ENCODE measurements at places on chromosomes 6 and 20. TPM values are rescaled to one million over a fixed set of nuclear protein-coding genes. Genes with fewer than 3 reads are reported as not detected.

The TFAP2D gene
- not detected for total RNA-seq

The NFS1 gene
- total RNA-seq: 39.4 TPM

GRCh38 chr6:21955053-21955595, 341.7 kb downstream of the PRL start:
- no peaks in the 10 kb centered on the region for H3K36me3 ChIP-seq
- no peaks in the 10 kb centered on the region for H3K27me3 ChIP-seq
- no peak overlapping the region for H3K27ac ChIP-seq
- H3K4me3 ChIP-seq: no peak overlapping the region
- DNase-seq: no peak
- H3K4me1 ChIP-seq: peaks cover 34% of the 10 kb centered on the region

GRCh38 chr6:26087284-26088115, at the start of gene HFE:
TSS of gene HFE (plus strand) at chr6:26087429. CDS start at chr6:26087441, 12 bp downstream.
- no peaks in the 10 kb centered on the region for H3K27me3 ChIP-seq
- H3K36me3 ChIP-seq: no peaks in the 10 kb centered on the region
- DNase-seq: peak; percentile 59
- H3K4me1 ChIP-seq: peaks cover 16% of the 10 kb centered on the region
- peak within 1 kb of the TSS; percentile 85 for H3K27ac ChIP-seq

The SAMD5 gene
- 2.4 TPM for total RNA-seq

DNA sequence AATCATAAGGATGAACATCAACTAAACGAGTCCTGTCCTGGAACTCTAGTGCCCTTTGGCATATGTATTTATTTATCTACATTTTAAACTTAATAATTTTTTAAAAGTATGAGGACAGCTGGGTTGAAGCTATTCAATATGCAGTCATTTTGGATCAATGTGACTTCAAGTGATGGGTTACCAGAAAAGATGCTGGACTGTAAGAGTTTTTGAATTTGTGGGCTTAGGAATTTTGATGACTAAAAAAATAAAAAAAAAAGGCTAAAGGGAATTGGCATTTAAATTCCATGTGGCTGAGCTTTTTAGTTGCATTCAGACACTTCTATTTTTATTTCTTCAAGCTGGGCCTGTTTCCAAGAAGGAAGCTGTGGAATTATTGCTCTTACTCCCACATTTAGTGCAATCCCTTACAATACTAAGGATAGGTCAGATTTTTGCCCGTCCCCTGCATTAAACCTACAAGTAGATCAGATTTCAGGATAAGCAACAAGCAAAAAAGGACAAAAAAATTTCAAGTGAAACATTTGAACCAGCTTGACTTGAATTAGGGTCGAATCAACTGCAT, 704.2 kb upstream of the CITED2 start:
- H3K27me3 ChIP-seq: no peaks in the 10 kb centered on the region
- H3K27ac ChIP-seq: peak overlapping the region; percentile 85
- no peaks in the 10 kb centered on the region for H3K36me3 ChIP-seq
- no peak for DNase-seq

- peaks cover 9% of the 10 kb centered on the region for H3K4me1 ChIP-seq
- H3K27ac ChIP-seq: no peak overlapping the region
- no peaks in the 10 kb centered on the region for H3K27me3 ChIP-seq
- no peak overlapping the region for H3K4me3 ChIP-seq
- DNase-seq: no peak
- H3K36me3 ChIP-seq: no peaks in the 10 kb centered on the region
These were observed 88.2 kb downstream of the COL12A1 start for GRCh38 chr6:75117701-75118100.

The SLC22A16 gene
- total RNA-seq: not detected

The HAO1 gene
- not detected for total RNA-seq

- no peak overlapping the region for H3K27ac ChIP-seq
- H3K4me1 ChIP-seq: peaks cover 31% of the 10 kb centered on the region
- no peak for DNase-seq
- no peaks in the 10 kb centered on the region for H3K27me3 ChIP-seq
- H3K4me3 ChIP-seq: no peak overlapping the region
These were observed 49.8 kb downstream of the CPXM1 start for GRCh38 chr20:2750491-2751251.

- H3K36me3 ChIP-seq: no peaks in the 10 kb centered on the region
- no peaks in the 10 kb centered on the region for H3K27me3 ChIP-seq
- H3K27ac ChIP-seq: no peak overlapping the region
- no peak overlapping the region for H3K4me3 ChIP-seq
- H3K4me1 ChIP-seq: no peaks in the 10 kb centered on the region
These were observed 9.9 kb upstream of the HIVEP2 start for GRCh38 chr6:142954844-142955243.

DNA sequence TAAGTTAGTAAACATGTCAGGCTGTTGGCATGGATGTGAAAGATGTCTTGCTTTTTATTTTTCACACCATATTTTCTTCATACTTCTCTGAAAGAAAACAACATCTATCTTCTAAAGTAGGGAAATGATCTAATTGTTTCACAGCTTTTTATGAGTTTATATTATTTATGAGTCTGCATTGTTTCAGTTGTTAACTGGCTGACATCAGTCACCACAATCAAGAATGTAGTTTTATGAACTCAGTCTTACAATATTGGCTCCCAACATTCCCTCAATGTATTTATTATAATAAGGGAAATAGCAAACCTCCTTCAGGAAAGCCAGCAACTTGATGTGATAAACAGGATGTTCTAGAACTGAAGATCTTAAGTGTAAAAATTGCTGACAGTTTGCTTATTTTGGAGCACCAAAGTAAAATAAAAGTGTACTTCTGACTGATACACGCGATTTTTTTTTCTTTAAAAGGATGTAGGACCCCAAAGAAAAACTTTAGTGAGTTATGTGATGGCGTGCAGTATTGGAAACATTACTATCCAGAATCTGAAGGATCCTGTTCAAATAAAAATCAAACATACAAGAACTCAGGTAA, 106.0 kb downstream of the ADGRG6 start:
- no peak for DNase-seq
- H3K27me3 ChIP-seq: no peaks in the 10 kb centered on the region
- H3K36me3 ChIP-seq: no peaks in the 10 kb centered on the region
- no peak overlapping the region for H3K4me3 ChIP-seq
- H3K27ac ChIP-seq: no peak overlapping the region
- no peaks in the 10 kb centered on the region for H3K4me1 ChIP-seq

GRCh38 chr20:5056801-5057599, 55.7 kb upstream of the SLC23A2 start:
- no peaks in the 10 kb centered on the region for H3K4me1 ChIP-seq
- H3K27me3 ChIP-seq: no peaks in the 10 kb centered on the region
- no peak overlapping the region for H3K27ac ChIP-seq
- no peak for DNase-seq
- H3K36me3 ChIP-seq: no peaks in the 10 kb centered on the region

DNA sequence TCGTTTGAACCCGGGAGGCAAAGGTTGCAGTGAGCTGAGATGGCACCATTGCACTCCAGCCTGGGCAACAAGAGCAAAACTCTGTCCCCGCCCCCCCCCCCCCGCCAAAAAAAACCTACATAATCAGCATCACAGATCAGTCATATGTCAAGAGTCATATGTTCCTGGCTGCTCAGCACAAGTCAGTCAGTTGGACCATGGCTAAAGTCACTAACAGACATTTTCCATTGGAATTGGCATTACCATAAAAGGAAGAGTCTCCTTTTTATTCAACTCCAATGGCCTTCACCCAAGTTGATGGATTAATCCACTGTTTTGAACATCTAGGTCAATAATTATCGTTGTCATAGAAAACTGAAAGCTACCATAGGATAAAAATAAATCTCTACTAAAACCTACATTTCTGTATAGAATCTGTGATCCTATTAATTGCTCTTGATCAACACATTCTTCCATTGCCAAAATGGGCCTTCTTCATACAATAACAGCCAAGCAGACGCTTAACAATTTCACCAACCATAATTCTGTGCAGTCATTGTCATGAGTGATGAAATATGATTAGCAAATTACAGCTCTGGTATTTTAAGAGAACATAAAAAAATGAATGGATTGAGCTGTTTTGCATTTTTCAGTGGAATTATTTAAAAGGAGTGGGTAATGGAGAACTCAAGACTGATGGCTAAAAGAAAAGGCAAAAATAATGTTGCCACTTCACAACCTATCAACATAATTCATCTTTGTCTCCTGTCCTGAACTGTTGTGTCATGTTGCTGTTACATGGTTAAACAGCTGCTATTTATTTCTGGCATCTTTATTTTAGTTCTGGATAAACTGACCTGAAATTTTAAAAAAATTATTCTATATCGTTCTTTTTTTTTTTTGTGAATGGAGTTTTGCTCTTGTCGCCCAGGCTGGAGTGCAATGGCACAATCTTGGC, 555.5 kb upstream of the JARID2 start:
- H3K27me3 ChIP-seq: no peaks in the 10 kb centered on the region
- no peak for DNase-seq
- H3K27ac ChIP-seq: no peak overlapping the region
- no peaks in the 10 kb centered on the region for H3K36me3 ChIP-seq
- no peaks in the 10 kb centered on the region for H3K4me1 ChIP-seq

GRCh38 chr20:34716921-34717229, 12.7 kb downstream of the TP53INP2 start:
- no peak for DNase-seq
- H3K4me3 ChIP-seq: no peak overlapping the region
- H3K27ac ChIP-seq: no peak overlapping the region
- H3K36me3 ChIP-seq: no peaks in the 10 kb centered on the region

DNA sequence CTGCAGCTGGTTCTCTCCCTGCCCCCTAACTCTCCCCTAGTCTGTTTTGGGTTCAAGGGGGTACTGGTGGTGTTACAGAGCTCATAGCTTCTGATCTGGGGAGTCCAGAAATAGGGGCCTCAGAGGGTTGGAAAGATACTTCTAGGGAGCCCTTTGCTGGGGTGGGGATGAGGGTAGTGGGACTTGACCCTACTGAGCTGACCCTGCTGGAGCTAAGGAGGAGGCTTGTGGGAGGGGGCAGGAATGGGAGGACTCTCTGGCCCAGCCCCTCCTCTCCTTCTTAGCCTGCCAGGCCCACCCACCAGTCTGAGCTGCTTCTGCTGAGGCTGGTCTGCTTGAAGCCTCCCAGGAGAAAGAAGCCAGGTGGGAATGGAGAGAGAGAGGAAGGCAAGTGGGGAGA, at the start of gene EGFL8:
EGFL8 (plus strand) TSS at position 301 of the 400 bp plus-strand sequence. CDS start 1,571 bp downstream, outside the sequence.
- DNase-seq: no peak
- H3K27me3 ChIP-seq: no peaks in the 10 kb centered on the region
- H3K27ac ChIP-seq: peak within 1 kb of the TSS; percentile 54
- no peak within 1 kb of the TSS for H3K4me3 ChIP-seq
- no peaks in the 10 kb centered on the region for H3K4me1 ChIP-seq
- H3K36me3 ChIP-seq: peaks cover 19% of the 10 kb centered on the region

DNA sequence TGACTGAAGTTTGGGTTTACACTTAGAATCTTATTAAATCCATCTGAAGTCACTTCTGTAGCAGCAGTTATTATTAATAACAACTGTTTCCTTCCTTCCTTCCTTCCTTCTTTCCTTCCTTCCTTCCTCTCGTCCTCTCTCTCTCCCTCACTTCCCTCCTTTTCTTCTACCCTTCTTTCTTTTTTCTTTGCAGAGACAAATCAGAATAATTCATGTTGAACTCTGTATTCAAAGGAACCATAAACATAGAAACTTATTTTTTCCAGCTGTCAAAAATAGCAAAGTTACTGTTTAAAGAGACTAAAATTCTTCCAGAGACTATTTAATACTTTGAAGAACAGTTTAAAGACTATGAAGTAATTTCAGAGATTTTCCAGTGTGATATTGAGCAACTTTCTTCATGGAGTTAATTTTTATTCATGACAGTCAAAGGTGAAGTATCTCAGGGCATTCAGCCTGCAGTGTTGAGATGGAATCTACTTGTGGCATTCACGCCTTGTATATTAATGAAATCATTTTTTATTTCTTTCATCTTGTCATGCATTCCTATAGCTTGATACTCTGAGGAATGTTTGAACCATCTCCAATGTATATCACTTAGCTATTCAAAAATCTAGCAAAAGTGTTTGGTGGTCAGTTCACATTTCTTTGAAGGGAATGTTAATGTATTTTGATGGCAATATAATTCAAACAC, 109.7 kb downstream of the BCAS1 start:
- H3K36me3 ChIP-seq: no peaks in the 10 kb centered on the region
- H3K4me3 ChIP-seq: no peak overlapping the region
- no peaks in the 10 kb centered on the region for H3K4me1 ChIP-seq
- no peaks in the 10 kb centered on the region for H3K27me3 ChIP-seq
- H3K27ac ChIP-seq: no peak overlapping the region

DNA sequence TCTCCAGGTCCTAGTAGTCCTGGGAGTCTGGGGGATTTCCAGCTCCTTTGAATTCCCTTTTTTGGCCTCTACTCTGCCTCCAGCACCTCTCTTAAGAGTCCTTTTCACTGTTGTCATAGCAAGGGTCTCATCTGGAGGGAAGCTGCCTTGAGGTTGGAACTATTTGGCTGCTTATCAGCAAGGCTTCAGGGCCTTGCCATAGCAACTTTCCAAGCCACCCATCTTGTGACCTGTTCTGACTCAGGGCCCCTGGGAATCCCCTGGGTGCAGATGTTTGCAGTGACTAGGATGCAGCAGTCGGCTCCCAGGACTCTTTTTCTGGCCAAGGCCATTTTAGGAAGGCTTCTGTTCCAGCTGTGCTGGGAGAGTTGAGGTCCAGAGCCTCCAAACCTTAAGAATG, 12.4 kb downstream of the PKIG start:
- peaks cover 16% of the 10 kb centered on the region for H3K36me3 ChIP-seq
- H3K27me3 ChIP-seq: no peaks in the 10 kb centered on the region
- peaks cover 41% of the 10 kb centered on the region for H3K4me1 ChIP-seq
- no peak for DNase-seq
- H3K4me3 ChIP-seq: no peak overlapping the region

DNA sequence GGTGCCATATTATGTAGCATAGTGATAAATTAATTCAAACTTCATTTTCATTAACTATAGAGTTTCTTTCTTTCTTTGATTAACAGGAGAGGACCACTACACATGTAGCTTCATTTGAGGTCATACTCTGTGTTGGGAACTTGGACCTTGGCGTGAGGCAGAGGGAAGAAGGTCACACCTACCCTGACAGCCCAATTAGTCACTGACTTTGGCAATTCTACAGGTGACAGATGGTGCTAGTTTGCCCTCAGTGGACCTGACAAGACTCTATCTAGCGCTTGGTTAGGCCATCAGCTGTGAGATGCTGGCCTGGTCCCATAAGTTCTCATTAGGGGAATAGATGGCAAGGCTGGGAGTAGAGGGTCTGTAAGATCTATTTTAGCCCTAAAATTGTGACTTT, 14.2 kb downstream of the SLX4IP start:
- no peaks in the 10 kb centered on the region for H3K27me3 ChIP-seq
- H3K27ac ChIP-seq: no peak overlapping the region
- DNase-seq: no peak
- no peaks in the 10 kb centered on the region for H3K36me3 ChIP-seq
- H3K4me1 ChIP-seq: no peaks in the 10 kb centered on the region
- no peak overlapping the region for H3K4me3 ChIP-seq

The HRH3 gene
- total RNA-seq: not detected

GRCh38 chr6:127000631-127001030, 117.8 kb upstream of the RSPO3 start:
- DNase-seq: no peak
- H3K4me3 ChIP-seq: no peak overlapping the region
- no peaks in the 10 kb centered on the region for H3K27me3 ChIP-seq
- no peak overlapping the region for H3K27ac ChIP-seq
